ENCODE measurements at places on chromosomes 13 and 19. TPM values are rescaled to one million over a fixed set of nuclear protein-coding genes. Genes with fewer than 3 reads are reported as not detected.

SSC5D gene
- 1.6 TPM for total RNA-seq

GRCh38 chr19:41479757-41480191 is 36.8 kb downstream of the ERICH4 start:
- no peaks in the 10 kb centered on the region for H3K27me3 ChIP-seq
- no peak for DNase-seq
- H3K4me1 ChIP-seq, result no peaks in the 10 kb centered on the region
- H3K36me3 ChIP-seq, result no peaks in the 10 kb centered on the region
- no peak overlapping the region for H3K27ac ChIP-seq
- no peak overlapping the region for H3K4me3 ChIP-seq

GRCh38 chr19:3323026-3323425 is 43.4 kb upstream of the NFIC start:
- no peak for DNase-seq
- H3K4me1 ChIP-seq, result no peaks in the 10 kb centered on the region
- no peaks in the 10 kb centered on the region for H3K27me3 ChIP-seq
- no peak overlapping the region for H3K27ac ChIP-seq
- H3K4me3 ChIP-seq, result no peak overlapping the region

DNA sequence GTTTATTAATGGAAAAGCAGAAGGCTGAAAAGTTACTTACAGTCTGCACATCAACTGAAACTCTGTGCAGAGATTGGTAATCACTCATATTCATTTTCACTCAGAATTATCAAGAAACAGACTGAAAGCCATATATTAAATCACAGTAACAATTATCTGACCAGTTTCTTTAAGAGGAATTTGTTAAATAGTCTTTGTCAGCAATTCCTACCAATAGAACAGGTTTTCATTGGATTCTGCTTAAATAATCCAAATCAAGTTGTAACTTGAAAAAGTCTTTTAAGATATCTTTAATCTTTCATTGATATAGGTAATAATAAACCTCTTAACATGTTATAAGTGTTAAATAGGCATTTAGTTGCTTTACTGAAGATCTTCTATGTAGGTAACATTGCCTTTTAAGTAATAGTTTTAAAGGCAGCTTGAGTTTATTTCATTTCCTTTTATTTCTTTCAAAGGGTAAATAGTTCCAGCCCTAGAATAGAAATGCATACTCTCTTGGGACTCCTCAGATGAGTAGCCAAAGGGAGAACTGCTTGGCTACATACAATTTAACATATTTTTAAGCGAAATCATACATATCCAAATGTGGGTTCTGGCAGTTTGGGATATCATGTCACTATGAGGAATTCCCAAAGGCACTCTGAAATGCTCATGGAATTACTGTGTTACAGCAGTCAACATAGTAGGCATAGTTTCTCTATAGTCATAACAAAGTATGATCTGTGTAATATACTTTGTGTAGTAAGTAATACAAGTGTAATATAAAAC is 326.0 kb upstream of the SPRY2 start:
- H3K36me3 ChIP-seq, result no peaks in the 10 kb centered on the region
- no peaks in the 10 kb centered on the region for H3K4me1 ChIP-seq
- no peak for DNase-seq
- H3K27me3 ChIP-seq, result no peaks in the 10 kb centered on the region
- no peak overlapping the region for H3K4me3 ChIP-seq

DNA sequence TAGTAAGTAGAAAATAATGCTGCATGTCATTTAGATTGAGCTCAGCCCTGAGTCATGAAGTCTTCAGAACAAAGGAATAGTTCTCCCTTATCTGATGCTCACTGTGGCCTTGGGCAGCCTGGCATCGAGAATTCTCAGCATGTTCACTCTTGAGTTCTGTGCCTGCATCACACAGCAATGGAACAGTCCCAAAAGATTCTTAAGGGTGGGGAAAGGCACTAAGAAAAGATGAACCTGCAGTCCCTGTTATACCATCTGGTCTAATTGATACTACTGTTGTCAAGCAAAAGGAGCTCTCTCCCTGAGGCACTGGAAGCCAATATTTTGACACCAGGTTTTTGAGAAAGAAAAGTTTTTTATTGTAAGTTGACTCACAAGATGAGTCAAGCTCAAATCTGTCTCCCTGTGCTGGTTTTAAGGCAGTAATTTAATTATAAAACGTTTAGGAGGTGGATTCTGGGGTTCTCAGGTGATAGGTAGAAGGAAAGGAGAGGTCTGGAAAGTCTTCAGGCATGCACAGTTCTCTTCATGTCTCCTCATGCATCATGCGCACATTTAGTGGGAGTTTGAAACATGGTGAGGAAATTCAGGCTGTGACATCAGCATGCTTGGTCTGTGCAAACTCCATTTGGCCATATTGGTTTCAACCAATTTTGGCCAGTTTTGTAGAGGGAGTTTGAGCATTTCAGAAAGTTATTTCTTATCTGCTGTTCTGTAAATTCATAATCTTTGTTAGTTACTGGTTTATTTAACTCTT is 38.1 kb upstream of the ZNF766 start:
- H3K36me3 ChIP-seq, result peaks cover 21% of the 10 kb centered on the region
- no peak overlapping the region for H3K4me3 ChIP-seq
- H3K27ac ChIP-seq, result no peak overlapping the region
- H3K4me1 ChIP-seq, result no peaks in the 10 kb centered on the region

Data from pancreas (tissue), 10 donors.